Mesendoderm (in vitro differentiated cells): ENCODE measurements at places on chromosomes 7 and 10.
A peak's percentile ranks its signal among the peaks of the same experiment; 100 is the strongest.

DNA sequence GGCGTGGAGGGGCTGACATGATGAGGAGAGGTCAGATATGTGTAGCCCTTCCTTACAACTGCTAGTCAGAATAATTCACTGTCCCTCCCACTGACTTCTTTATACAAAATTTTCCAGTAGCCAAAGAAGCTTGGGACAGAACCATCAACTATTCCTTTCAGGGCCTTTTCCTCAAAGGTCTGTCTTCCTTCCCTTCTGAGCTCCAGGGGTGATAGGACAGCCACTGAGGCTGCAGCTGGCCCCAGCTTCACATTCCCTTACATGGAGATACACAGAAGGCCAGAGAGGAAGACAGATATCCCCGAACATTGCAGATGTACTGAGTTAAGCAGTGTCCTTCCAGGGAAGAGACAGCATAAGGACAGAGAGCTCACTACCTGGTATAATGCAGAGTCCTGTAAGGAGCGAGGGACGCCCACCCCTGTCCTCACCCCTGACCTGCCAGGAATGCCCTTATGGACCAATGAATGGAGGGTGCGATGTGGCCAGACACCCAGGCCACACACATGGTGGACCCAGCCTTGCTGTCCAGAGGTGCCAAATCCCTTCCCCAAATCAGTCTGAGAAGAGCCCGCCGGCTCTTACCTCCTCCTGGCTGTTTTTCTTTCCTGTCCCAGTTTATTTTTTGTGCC, 754.7 kb downstream of the GRID1 start:
- no peak for DNase-seq

DNA sequence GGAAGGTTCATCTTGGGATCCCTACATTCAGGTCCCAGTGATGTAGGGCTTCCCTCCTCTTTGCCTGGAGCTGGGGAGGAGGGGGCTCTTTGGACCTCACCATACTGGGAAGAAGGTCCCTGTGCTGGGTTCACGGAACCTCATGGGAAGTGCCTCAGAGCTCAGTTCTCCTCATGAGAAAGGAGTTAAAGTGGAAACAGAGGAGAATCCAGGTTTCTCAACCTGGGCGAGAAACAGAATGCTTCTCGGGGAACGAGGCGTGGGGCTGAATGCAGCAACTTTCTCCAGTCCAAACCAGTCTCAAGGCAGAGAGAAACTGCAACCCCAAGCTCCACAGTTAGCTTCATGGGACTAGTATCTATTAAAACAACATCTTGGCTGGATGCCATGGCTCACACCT, 382.7 kb upstream of the FOXK1 start:
- no peak for DNase-seq

DNA sequence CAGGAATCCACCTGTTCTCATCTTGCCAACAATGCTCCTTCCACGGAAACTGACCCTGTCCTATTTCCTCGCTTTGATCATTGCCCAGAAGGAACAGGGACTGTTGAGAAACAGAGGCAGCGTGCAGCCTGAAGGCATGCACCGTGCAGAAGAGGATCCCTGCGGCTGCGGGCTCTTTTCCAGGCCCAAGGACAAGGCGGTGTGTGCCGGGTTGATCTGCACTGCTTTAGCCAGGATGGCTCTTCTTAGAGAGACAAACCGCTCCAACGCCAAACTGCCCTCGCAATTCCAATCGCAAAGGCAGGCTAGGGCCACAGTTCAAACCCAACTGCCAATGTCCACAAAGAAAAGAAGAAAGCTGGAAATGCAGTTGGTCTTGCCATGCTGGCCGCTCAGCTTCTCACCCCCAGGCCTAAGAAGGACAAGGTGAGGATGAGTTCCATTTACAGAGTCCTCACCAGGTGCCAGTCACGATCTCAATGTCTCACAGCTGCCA, 26.5 kb downstream of the BRI3 start:
- DNase-seq: no peak

- DNase-seq: peak; percentile 57
These were observed 88.4 kb upstream of the SMNDC1 start for GRCh38 chr10:110392868-110393740.

DNA sequence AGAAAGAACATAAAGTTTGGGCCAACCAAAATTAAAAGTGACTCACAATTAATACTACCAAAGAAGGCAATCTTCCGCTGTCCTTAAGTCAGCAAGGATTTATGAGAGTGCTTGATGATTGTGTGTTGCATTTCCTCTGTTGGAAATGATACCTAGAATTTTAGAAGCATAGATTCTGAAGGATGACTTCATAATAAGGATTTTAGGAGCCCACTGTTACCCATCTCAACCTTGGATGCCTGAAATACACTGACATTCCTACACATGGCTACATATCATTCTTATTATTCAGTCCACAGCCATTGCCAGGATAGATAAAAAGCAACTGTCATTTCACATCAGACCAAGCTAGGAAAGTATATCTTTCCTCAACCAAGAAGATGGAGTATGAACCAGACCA, 823.8 kb downstream of the LRMDA start:
- DNase-seq: no peak

DNA sequence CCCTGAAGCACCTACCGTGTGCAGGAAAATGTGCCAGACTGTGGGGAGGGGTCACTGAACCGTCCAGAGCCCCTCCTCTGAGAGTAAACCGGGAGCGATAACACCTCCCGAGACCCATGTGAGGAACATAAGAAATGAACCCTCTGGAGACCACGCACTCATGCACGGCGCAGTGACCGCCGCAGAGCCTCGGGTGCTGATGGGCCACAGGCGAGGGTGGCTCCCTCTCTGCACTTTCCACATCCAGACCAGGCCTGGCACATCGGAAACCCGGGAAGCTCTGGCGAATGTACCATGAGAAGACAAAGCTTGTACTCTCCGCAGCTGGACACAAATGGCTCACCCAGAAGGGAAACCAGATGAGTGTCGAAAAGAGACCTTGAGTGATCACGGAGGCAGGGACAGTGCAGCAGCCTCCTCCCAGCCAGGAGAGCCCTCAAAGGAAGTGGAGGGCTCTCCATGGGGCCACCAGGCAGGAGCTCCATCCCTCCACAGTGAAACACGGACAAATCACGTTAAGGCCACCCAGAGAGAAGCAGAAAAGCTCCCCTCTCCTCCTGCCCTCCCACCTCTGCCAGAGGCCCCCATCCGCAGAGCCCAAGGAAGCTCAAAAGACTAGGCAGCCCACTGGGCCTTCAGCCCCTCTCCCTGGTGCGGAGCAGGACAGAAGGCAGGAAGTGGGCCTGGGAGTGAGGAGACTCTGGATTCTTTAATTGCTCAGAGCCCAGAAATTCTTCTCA, 178.1 kb upstream of the PPP2R2D start:
- DNase-seq: no peak

DNA sequence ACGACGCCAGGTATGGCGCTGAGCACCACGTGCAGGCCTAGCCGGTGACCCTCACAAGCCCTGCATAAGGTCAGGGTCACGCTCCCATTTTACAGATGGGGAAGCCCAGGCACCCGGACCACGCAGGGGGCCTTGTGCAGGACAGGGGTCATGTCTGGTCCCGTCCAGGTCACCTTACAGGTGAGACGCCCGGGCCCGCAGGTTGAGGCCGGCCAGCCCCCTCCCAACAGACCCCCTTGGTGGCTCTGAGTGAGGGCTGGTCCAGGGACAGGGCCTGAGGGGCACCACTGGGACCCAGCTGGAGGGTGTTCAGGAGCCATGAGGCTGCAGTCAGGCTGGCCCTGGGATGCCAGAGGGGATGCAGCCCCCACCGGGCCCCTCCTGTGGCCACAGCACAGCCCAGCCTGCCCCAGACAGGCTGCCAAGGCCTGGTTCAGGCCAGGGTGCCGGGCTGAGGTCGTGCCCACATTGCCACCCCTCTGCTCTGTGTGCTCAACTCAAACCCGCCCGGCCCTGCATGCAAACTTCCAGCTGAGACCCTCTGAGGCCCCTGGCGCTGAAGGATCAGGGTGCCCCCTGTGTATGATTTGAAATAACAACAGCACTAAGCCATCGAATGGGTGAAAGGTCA, 69.0 kb downstream of the PWWP2B start:
- no peak for DNase-seq
